ENCODE measurements at places on chromosomes 5 and 9. TPM values are rescaled to one million over a fixed set of nuclear protein-coding genes. Genes with fewer than 3 reads are reported as not detected.

The CAST gene
- 86.3 TPM for total RNA-seq

The CORO2A gene
- 0.95 TPM for total RNA-seq

The ANKRD33B gene
- 10.9 TPM for total RNA-seq

The CLIC3 gene
- total RNA-seq, result 4.3 TPM

The GLRA1 gene
- total RNA-seq, result not detected

The CTNND2 gene
- total RNA-seq, result not detected

- no peak for DNase-seq
Measured at GRCh38 chr5:35683466-35683865, 65.8 kb downstream of the SPEF2 start.

GRCh38 chr9:86925686-86926085, 21.6 kb downstream of the GAS1 start:
- DNase-seq, result no peak

DNA sequence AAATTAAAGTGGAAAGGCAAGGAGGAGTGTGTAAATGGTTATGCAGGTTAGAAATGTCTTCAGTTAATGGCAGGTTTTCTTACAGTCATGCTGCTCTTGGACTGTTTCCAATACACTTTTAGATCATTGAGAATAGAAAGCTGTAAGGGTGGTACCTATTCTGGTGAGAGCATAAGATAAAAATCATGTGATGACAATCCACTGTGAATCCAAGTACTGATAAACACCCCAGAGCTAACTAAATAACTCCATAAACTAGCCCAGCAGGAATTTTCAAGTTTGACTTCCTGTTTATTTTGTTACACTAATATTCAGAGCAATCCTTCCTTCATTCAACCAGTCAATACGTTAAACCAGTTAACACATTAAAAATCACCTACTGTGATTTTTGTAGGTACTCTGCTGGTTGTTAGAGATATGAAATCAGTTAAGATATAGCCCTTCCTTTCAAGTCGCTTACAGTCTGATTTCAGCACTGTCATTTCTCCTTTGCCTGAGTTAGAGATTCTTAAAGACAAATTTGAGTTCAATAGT, 22.6 kb downstream of the VCAN start:
- DNase-seq, result no peak

GRCh38 chr5:75885321-75885720, 168.1 kb upstream of the POC5 start:
- no peak for DNase-seq

DNA sequence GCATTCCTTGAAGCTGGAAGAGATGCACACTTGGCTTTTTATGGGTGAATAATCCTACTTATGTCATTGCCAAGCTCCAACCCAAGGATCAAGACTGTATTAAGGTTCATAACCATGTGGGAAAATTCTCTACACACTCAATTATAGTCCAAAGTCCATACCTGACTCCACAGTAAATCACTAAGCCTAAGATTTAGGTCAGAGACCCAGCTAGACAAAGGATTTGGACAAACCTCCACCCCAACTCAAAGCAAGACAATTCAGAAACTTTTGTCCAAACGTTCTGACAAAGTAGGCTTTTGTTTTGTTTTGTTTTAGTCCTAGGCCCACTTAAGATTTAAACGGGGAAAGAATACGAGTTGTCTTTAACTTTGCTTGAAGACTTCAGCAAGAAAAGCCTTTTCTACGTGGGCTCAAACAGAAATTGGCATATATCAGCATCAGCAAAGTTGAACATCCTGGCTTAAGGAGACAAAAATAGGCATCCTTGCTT, 1.7 kb downstream of the MEGF9 start:
- no peak for DNase-seq

GRCh38 chr5:19923742-19924141, 64.3 kb downstream of the CDH18 start:
- no peak for DNase-seq

GRCh38 chr5:83576341-83576740, 104.8 kb downstream of the VCAN start:
- DNase-seq, result no peak
